ENCODE measurements at places on chromosomes 3 and 15. TPM values are rescaled to one million over a fixed set of nuclear protein-coding genes. Genes with fewer than 3 reads are reported as not detected.
A peak's percentile ranks its signal among the peaks of the same experiment; 100 is the strongest.

GNAT1 gene
- total RNA-seq = 0.14 TPM

FHIT gene
- 2.2 TPM for total RNA-seq

SCN11A gene
- 0.02 TPM for total RNA-seq

GOLGA8A gene
- 13.5 TPM for total RNA-seq

LSAMP gene
- under 0.01 TPM for total RNA-seq

GOLGA6L7 gene
- 0.15 TPM for total RNA-seq

MRPS22 gene
- total RNA-seq = 94.8 TPM

GRCh38 chr3:128051459-128051836 lies 789 bp upstream of the SEC61A1 start:
- peaks cover 31% of the 10 kb centered on the region for H3K36me3 ChIP-seq
- H3K4me1 ChIP-seq = peaks cover 5% of the 10 kb centered on the region
- no peaks in the 10 kb centered on the region for H3K27me3 ChIP-seq
- H3K27ac ChIP-seq = peak overlapping the region; percentile 35

DNA sequence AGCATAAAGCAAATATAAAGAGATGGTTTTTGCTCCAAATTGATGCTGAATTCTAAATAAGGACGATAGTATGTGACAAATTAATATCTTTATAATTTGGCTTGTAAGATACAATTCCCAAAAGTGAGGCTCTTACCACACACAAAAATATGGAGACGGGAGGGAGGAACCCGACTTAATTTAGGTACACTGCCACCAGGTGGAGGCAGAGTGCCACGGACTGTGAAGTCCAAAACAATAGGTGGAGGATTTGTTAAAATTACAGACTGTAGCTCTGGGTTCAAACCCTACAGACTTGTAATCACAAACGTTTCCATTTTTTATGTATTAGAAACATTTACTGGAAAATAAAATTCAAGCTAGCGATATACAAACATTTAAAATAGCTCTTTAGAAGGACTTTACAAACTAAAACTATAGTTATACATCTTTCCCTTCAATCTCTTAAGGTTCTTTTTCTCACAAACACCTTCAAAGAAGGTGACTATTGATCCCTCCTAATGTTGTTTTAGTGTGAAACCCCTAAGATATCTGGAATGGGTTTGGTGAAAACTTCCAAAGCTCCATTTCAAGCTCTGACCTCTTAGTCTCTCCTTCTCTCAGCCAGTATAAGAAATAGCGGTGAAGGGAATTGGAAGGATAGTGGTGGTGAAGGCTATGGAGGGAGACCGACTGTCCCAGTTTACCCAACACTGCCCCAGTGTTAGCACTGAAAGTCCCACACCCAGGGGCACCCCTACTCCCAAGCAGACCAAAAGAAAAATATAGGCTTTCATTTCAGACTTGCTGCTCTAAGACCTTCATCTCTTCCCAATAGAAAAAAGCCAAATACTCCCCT lies 89.7 kb downstream of the AQP9 start:
- peak overlapping the region; percentile 79 for H3K27ac ChIP-seq
- peak; percentile 92 for DNase-seq
- H3K27me3 ChIP-seq = no peaks in the 10 kb centered on the region
- peaks cover 39% of the 10 kb centered on the region for H3K4me1 ChIP-seq

GRCh38 chr3:178849199-178849910 lies 222.3 kb downstream of the ZMAT3 start:
- H3K27me3 ChIP-seq = no peaks in the 10 kb centered on the region
- no peaks in the 10 kb centered on the region for H3K4me1 ChIP-seq
- H3K36me3 ChIP-seq = no peaks in the 10 kb centered on the region
- no peak for DNase-seq

DNA sequence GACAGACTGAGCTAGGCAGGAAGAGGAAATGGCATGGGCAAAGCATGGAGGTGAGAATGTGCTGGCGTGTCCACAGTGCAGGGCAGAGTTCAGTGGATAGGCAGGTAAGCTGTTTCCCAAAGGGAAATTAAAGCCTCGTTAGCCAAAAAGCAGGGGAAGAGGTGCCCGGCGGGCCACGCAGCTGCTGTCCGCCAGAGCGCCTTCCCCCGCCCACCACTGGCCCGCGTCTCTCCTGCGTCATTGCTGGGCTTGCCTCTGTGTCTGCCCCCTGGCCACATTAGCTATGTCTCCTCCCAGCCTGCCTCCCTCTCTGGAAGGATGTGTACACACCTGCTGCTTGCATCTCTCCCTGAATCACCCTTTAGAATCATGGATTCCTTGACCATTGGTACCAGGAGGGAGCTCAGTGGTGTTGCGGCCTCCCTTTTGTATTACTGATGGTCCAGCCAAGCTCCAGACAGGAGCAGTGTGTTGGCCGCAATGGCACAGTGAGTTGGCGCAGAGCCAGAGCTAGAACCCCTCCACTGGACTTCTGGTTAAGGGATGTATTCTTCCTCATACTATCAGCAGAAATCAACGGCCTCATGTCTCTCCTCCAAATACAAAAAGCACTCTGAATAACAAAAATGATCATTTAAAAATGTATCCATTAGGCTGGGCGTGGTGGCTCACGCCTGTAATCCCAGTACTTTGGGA lies 26.6 kb downstream of the SLC28A1 start:
- H3K4me3 ChIP-seq = no peak overlapping the region
- no peaks in the 10 kb centered on the region for H3K27me3 ChIP-seq
- no peaks in the 10 kb centered on the region for H3K36me3 ChIP-seq
- no peak overlapping the region for H3K27ac ChIP-seq

DNA sequence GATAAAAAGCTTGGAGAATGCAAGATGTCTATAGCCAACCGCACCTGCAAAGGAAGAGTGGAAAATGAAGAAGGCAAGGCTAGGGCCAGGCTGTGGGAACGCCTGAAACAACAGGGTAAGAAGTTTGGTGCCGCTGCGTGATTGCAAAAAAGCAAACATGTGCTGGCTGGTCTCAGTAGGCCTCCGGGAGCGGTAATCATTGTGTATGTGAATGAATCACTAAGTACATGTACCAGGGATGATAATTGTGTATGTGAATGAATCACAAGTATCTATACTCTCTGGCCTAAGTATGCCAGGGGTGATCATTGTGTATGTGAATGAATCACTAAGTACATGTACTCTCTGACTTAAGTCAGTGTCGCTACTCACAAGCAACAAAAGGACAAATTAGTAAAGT lies 40.3 kb upstream of the PARL start:
- H3K4me3 ChIP-seq = no peak overlapping the region
- H3K4me1 ChIP-seq = no peaks in the 10 kb centered on the region
- DNase-seq = no peak
- no peak overlapping the region for H3K27ac ChIP-seq

GRCh38 chr3:115766587-115767482 lies 143.5 kb downstream of the GAP43 start:
- no peak overlapping the region for H3K4me3 ChIP-seq
- no peak overlapping the region for H3K27ac ChIP-seq
- no peak for DNase-seq
- no peaks in the 10 kb centered on the region for H3K27me3 ChIP-seq
- no peaks in the 10 kb centered on the region for H3K36me3 ChIP-seq

GRCh38 chr3:133393691-133394474 lies 6.0 kb upstream of the BFSP2 start:
- H3K4me3 ChIP-seq = no peak overlapping the region
- DNase-seq = no peak

- no peak for DNase-seq
- H3K36me3 ChIP-seq = peaks cover 29% of the 10 kb centered on the region
- H3K4me3 ChIP-seq = no peak overlapping the region
- peaks cover 56% of the 10 kb centered on the region for H3K4me1 ChIP-seq
These were observed 172.7 kb downstream of the GHSR start for GRCh38 chr3:172275586-172275985.

GRCh38 chr3:52839892-52840545 lies 5.2 kb upstream of the MUSTN1 start:
- no peak for DNase-seq
- H3K4me3 ChIP-seq = no peak overlapping the region
- H3K36me3 ChIP-seq = no peaks in the 10 kb centered on the region
- peaks cover 7% of the 10 kb centered on the region for H3K4me1 ChIP-seq
- no peak overlapping the region for H3K27ac ChIP-seq
